Stimulated activated CD4-positive, alpha-beta T cell treated with anti-CD3 and anti-CD28 coated beads, Interleukin-1b, Interleukin-23, amount 100 ng/mL, for 48 hours (primary cell): ENCODE measurements at places on chromosomes 5 and 9.

GRCh38 chr9:74777136-74777879 is 110.4 kb downstream of the TRPM6 start:
- DNase-seq = peak; percentile 55

- DNase-seq = no peak
Measured at GRCh38 chr5:106843812-106844416, 826.8 kb downstream of the EFNA5 start.

GRCh38 chr9:124266139-124266825 is 8.5 kb downstream of the NEK6 start:
- DNase-seq = no peak

DNA sequence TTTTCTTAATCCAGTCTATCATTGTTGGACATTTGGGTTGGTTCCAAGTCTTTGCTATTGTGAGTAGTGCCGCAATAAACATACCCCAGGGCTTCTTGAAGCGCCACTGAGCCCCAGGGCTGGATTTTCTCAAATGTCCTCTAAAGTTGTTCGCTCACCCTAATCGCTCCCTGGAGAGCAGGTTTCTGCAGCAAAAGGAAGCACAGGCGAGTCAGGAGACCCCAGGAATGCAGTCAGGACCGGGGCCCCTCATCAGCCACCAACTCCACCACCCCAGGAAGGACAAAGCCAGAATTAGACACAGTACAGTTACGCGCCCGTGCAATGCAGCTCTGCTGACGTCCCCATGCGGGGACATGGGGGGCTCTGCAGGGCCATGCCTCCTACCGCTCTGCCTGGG is 15.7 kb upstream of the OBP2B start:
- DNase-seq = no peak

- no peak for DNase-seq
Measured at GRCh38 chr9:93037476-93037971, 21.0 kb upstream of the SUSD3 start.
